ENCODE measurements at places on chromosomes 11 and 22.
A peak's percentile ranks its signal among the peaks of the same experiment; 100 is the strongest.

DNA sequence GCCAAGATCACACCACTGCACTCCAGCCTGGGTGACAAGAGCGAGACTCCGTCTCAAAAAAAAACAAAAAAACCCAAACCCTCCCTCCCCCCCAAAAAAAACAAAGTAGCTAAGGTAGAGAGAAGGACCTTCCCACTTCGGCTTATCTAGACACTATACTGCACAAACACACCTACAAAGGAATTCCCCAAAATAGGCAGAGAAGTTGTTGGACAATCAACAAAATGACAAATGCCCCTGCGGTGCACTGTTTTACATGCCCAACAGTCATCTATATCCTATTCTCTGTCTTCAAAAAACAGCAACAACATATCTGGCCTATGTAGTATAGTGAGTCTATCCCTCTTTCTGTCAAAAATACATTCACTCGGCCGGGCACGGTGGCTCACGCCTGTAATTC lies 6.6 kb upstream of the DPF2 start:
- no peak for DNase-seq

GRCh38 chr11:8832571-8833260 lies 78.3 kb upstream of the AKIP1 start:
- peak; percentile 86 for DNase-seq

DNA sequence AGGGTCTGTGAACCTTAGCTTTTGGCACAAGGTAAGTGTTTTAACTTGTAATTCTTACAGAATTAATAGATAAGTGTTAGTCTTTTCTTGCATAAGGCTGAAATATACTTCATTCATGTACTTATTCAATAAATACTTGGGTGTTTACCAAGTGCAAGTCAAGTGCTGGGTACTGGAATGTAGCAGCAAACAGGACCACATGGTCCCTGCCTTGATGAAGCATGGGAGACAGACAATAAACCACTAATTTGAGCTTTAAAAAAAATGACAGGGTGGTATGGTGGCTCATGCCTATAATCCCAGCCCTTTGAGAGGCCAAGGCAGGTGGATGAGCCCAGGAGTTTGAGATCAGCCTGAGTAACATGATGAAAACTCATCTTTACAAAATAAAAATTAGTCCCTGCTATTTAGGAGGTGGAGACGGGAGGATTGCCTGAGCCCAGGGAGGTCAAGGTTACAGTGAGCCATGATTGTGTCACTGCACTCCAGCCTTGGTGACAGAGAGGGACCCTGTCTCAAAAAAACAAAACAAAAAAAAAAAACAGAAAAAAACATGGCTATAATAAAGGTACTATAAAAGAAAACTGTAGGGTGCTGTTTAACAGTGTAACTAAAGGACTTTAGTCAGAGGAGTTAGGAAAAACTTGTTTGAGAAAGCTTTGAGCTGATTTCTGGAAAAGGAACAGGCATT lies 11.1 kb downstream of the CCDC83 start:
- no peak for DNase-seq

DNA sequence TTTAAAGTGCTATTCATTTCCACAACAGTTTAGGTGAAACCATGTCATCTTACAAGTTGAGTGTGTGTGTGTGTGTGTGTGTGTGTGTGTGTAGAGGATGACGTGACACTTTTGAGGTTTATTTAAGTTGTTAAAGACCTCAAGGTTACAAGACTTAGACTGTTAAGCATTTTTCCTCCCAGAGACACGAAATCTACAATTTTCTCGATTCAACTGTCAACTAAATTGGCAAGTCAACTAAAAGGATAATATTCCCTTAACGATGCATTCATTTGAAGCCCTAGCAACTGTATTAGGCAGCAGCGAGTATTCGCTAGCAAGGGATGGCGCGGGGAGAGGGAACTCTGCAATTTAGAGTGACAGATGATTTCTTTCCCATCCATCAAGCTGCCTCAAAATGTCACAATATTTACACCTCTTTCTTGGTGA lies 17.6 kb upstream of the BDNF start:
- DNase-seq: peak; percentile 77

DNA sequence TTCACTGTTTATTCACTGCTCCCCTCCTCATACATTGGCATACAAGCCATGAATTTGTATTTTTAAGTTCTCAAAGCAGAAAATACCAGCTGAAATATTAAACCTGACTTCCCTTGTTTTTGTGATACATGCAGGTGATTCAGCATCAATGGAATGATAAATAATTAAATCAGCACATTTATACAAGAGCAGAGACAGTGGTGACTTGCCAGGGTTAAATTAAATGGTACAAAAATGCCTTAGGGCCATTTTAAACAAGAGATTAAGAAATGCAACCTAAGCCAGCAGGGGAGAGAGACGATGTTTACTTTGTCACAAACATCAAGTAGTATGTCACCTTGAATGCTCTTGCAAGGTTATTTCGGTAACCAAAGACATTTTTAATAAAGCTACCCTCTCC lies 95.9 kb upstream of the DDI1 start:
- no peak for DNase-seq

DNA sequence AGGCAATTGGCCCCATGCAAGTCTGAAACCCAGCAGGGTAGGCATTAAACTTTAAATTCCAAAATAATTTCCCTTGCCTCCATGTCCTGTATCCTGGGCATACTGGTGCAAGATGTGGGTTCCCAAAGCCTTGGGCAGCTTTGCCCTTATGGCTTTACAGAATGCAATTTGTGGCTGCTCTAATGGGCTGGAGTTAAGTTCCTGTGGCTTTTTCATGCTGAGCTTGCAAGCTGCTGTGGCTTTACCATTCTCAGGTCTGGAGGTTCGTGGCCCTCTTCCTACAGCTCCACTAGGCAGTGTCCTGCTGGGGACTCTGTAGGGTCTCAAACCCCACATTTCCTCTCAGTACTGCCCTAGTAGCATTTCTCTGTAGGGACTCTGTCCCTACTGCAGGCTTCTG lies 15.0 kb upstream of the BIRC3 start:
- no peak for DNase-seq

- peak; percentile 49 for DNase-seq
Measured at GRCh38 chr11:113397212-113397611, 9.6 kb downstream of the ANKK1 start.

- DNase-seq: no peak
Measured at GRCh38 chr22:23110190-23110921, 31.4 kb downstream of the RSPH14 start.

DNA sequence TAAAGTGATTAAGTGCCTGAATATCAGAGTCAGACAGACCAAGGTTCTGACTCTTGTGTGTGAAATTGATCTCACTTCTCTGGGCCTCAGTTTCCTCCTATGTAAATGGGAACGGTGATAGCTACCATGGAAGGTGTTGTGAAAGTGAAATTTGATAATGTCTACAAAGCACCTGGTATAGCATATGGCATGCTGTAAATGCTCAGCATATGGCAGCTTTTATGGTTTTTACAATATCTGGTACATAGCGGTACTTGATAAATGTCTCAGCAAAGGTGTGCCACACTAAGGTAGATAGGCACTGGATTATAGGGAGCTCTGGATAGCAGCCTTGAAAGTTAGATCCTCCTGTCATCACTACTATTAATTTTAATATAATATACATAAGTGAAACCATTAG lies 19.9 kb downstream of the POU2AF2 start:
- DNase-seq: no peak

- DNase-seq: peak; percentile 89
Measured at GRCh38 chr11:107743191-107743590, 31.3 kb upstream of the SLN start.

DNA sequence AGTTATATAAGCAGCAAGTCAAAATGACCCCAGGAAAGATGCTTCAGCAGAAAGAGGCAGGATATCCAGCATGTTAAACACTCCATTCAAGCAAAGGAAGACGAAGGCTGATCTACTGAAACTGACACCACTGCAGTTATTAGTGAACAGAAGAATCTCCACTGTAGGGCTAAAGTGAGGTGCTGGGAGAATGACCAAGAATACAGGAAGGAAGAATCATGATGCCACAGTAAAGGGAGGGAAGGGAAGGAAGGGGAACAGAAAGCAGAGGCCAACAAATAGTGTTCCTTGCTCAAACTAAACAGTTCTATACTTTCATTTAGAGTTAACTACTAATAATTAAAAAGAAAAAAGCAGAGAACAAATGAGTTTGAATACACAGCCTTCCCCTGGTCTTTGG lies 92.5 kb downstream of the SIK3 start:
- no peak for DNase-seq

- DNase-seq: no peak
Measured at GRCh38 chr22:42261296-42261695, 9.2 kb downstream of the TCF20 start.

DNA sequence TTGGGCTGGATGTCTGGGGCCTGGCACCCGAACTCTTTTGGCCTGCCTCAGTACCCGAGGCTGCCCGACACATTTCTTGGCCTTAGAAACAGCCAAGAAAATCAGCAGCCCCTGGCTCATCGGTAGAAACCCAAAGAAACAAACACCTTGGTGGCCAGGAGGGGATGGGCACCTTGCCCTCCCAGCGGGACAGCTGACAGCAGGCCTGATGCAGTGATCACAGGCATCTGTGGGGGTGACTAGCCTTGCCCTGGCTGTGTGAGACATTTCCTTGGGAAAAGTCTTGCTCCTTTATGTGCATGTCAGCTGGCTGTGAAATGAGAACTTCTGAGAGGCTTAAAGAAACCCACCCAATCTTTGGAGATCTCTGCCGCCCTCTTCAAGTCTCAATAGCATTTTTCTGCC lies 60.9 kb downstream of the SMIM38 start:
- no peak for DNase-seq

DNA sequence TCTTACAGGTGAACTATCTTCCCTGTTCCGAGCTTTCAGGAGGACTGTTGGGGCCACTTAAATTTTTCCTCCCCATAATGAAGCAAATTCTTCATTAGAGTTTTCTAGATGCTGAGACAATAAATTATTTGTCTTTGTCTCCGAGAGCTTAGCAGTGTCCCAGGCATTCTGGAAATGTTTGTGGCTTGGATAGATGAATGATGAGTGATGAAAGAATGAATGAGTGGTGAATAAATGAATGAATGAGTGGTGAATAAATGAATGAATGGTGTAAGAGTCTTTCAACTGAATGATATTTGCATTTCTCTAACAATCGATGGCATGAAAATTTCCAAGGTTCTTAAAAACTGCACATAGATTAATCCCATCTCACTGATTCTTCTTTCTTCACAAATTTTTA lies 52.8 kb downstream of the AHNAK start:
- no peak for DNase-seq

DNA sequence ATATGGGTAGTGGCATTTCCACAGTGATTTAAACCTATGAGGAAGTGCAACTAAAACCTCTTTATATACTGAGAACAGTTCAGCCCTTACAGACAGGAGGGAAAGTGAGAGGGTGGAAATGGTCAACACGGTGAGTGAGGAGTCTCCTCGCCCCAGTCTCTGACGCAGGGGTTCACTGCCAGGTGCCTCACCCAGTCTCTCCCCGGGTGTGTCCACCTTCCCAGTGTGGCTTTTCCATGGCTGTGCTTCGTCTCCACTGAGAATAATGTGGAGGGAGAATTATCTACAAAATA lies 116.6 kb upstream of the TOP3B start:
- no peak for DNase-seq

DNA sequence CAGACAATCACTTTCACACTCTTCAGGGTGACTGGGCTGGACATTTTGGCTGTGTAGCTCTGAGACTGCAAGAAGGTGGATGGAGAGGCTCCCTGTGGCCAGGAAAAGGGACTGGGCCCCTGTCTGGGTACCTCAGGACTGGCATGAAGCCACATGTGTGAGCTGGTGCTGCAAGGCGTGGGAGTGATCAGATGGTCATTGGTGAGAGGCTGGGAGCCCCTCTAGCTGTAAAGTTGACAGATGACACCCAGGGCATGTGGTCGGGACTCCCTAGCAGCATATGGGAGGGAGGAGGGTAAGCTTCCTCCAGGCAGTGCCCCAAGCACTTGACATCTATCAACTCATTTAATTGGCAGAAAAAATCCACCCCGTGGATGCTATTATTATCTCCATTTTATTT lies 18.9 kb upstream of the CABP2 start:
- no peak for DNase-seq
